Epithelial cell of umbilical artery (primary cell): ENCODE measurements at places on chromosomes 7 and 10. TPM values are rescaled to one million over a fixed set of nuclear protein-coding genes. Genes with fewer than 3 reads are reported as not detected.

Gene NPY4R
- not detected in 2 replicates for total RNA-seq

Gene TRIL
- 0.30 and 0.32 TPM in 2 replicates for total RNA-seq

Gene FAM241B
- 0.32 TPM in 1 of 2 replicates, not detected in the other for total RNA-seq

Gene RADIL
- 0.32 TPM in 1 of 2 replicates, not detected in the other for total RNA-seq

Gene MUC12
- not detected in 2 replicates for total RNA-seq

Gene PRXL2A
- 184 and 233 TPM in 2 replicates for total RNA-seq

Gene GRID2IP
- total RNA-seq = not detected in 2 replicates

Gene PIP
- not detected in 2 replicates for total RNA-seq

Gene C10orf53
- not detected in 2 replicates for total RNA-seq

Gene ANKRD22
- not detected in 2 replicates for total RNA-seq

Gene ITGA8
- under 0.01 and 0.32 TPM in 2 replicates for total RNA-seq

Gene SP8
- total RNA-seq = not detected in 2 replicates

Gene ARHGAP22
- 29.9 and 36.7 TPM in 2 replicates for total RNA-seq

Gene NME8
- not detected in 2 replicates for total RNA-seq

Gene TMEM60
- 12.3 and 19.0 TPM in 2 replicates for total RNA-seq

Gene HOXA13
- total RNA-seq = 0.65 and 2.1 TPM in 2 replicates

Gene ZNF22
- total RNA-seq = 40.0 and 54.3 TPM in 2 replicates

Gene PAPOLB
- total RNA-seq = under 0.01 and 0.15 TPM in 2 replicates

Gene PHKG1
- total RNA-seq = not detected in 2 replicates

Gene AKR1C4
- total RNA-seq = not detected in 2 replicates

Gene ANXA8
- total RNA-seq = 0.30 TPM in 1 of 2 replicates, not detected in the other

Gene MYL10
- not detected in 2 replicates for total RNA-seq

Gene PIK3CG
- 2.9 and 6.7 TPM in 2 replicates for total RNA-seq

Gene CYP3A7
- total RNA-seq = not detected in 2 replicates

Gene WDR86
- not detected in 2 replicates for total RNA-seq

Gene ZC3HAV1L
- 12.2 and 13.3 TPM in 2 replicates for total RNA-seq

Gene TRIM73
- total RNA-seq = 0.32 and 0.91 TPM in 2 replicates

Gene TUBAL3
- under 0.01 and 0.15 TPM in 2 replicates for total RNA-seq

Gene CYP2C18
- not detected in 2 replicates for total RNA-seq

Gene ACBD7
- 1.3 and 4.6 TPM in 2 replicates for total RNA-seq

Gene CACNA2D1
- 54.6 and 120 TPM in 2 replicates for total RNA-seq

Gene ANXA8L1
- not detected in 2 replicates for total RNA-seq

Gene TRPV6
- total RNA-seq = not detected in 2 replicates

Gene GIMAP6
- total RNA-seq = 115 and 116 TPM in 2 replicates

Gene OPALIN
- total RNA-seq = not detected in 2 replicates

Gene LIPK
- total RNA-seq = not detected in 2 replicates

Gene GPER1
- 0.32 TPM in 1 of 2 replicates, not detected in the other for total RNA-seq

Gene FOXI2
- total RNA-seq = not detected in 2 replicates

Gene TRDMT1
- 6.2 and 7.3 TPM in 2 replicates for total RNA-seq

Gene FAM149B1
- total RNA-seq = 23.7 and 25.7 TPM in 2 replicates

Gene RNF32
- 0.15 and 0.32 TPM in 2 replicates for total RNA-seq

Gene GPR26
- not detected in 2 replicates for total RNA-seq

Gene DNAJC9
- total RNA-seq = 54.6 and 56.8 TPM in 2 replicates

Gene CNPY4
- total RNA-seq = 30.5 and 50.3 TPM in 2 replicates

Gene TMEM196
- not detected in 2 replicates for total RNA-seq

Gene ADAM12
- total RNA-seq = 0.91 and 0.97 TPM in 2 replicates

Gene ADRB1
- under 0.01 TPM in 2 replicates for total RNA-seq

Gene DNA2
- total RNA-seq = 11.0 and 15.2 TPM in 2 replicates

Gene CDK14
- 14.0 and 17.9 TPM in 2 replicates for total RNA-seq

Gene GRID1
- not detected in 2 replicates for total RNA-seq

Gene KCND2
- total RNA-seq = 0.32 and 1.5 TPM in 2 replicates

Gene PDE6C
- total RNA-seq = not detected in 2 replicates

Gene UCMA
- total RNA-seq = not detected in 2 replicates

Gene PNLIPRP3
- total RNA-seq = not detected in 2 replicates

Gene FAM204A
- total RNA-seq = 46.8 and 91.3 TPM in 2 replicates
